T-helper 2 cell treated with Interferon-gamma antibody and Interleukin-4, amounts not matched to agents 5 μg/mL and 100 μg/mL, for 36 hours (primary cell): ENCODE measurements at places on chromosomes 1 and 21.

GRCh38 chr1:19049128-19049768, 92.8 kb upstream of the IFFO2 start:
- DNase-seq, result no peak

- DNase-seq, result no peak
These were observed 7.0 kb upstream of the CDK11B start for GRCh38 chr1:1665815-1666251.

- no peak for DNase-seq
These were observed 299.8 kb downstream of the DUSP10 start for GRCh38 chr1:221442056-221442455.

- no peak for DNase-seq
These were observed 2.9 kb downstream of the COL9A2 start for GRCh38 chr1:40313958-40314720.

DNA sequence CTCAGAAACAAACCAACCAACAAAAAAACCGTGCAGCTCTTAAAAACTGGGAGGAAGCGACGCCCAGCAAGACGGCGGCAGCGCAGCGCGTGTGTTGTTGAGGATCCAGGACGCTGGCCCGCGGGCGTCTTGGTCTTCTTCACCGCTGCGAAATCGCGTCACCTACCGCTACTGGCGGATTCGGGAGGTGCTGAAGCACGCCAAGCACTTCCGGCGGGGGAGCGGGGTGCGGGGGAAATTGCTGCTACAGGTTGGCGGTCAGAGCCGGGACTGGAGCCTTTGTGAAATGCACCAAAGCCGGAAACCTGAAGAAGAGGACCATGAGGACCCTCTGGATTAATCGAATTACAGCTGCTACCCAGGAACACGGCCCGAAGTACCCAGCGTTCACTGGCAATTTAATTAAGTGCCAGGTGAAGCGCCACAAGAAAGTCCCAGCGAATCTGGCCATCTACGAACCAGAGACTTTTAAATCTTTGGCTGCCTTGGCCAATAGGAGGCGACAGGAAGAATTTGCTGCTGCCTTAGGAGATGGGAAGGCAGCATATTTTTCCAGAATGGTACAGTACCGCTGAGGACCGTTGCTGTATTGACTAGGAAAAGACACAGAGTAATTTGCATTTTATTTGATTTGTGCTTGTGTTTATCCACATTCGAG, 11.9 kb upstream of the RIPPLY3 start:
- no peak for DNase-seq

- no peak for DNase-seq
These were observed 12.4 kb upstream of the TCHH start for GRCh38 chr1:152127673-152128072.

DNA sequence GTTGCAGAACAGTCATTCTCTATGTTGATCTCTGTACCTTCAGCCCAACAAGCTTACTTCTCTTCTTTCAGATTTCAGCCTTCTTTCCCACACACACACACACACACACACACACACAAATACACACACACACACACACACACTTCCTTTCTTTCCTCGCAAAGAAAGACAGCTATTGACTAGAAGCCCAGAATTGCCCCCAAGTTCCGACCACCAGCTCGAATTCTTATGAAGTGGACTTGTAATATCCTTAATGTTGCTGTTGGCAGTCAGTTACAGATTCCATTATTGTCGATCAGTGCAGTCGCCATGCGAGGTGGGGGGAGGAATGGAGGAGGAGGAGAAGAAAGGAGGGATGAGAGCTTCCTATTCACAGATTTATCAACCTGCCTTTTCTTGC, 125.5 kb downstream of the CLEC20A start:
- DNase-seq, result no peak

DNA sequence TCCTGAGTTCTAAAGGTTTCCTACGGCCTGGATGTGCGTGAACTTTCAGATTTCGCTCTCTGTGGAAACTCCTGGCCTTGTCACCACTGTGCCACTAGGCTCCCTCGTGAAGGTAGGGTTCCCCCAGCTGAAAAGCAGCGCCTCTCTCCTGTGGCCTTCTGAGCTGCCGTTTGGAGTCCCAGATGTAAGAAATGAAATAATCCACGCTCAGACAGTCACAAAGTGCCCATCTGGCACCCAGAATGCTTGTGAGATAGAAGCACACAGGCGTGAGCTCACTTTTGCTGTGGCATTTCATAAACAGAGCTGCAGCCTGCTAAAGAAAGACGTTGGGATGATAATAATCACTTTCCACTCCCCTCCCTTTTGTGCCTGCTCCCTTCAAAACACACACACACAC, 65.8 kb downstream of the LMO4 start:
- no peak for DNase-seq

DNA sequence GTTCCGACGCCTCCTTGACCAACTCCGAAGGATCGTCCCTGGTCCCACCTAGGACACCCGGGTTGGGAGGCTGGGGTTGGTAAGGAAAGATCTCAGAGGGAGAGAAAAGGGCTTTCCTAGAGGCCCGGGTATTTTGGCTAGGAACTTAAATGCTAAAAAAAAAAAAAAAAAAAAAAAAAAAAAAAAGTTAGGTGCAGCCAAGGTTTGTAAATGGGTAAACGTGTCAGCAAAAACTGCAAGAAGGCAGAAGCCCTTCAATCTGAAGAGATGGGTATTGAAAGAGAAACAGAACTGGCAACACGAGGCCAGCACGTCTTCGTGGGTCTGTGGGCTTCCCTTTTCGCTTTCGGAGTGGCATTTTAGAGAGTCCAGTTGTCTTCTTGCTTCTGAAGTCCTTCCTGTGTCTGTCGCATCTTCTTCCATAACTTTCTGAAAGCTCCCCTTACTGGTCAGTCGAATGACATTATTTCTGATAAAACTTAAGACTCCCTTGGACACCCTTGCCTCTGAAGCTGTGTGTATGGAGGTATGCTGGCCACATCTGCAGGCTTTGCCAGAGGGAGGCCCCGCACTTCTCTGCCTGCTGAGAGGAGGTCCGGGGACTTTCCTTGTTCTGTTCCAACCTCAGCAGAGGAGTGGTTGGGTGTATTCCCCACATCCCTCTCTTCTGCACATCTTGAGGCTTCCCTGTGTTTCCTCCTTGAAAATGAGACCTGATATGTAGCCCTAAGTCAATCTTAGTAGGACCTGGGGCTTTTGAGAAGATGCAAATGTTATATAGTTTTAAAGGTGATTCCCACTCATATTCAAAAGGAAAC, 745 bp downstream of the RCSD1 start:
- DNase-seq, result peak; percentile 34

GRCh38 chr1:178494569-178494971, 2.2 kb downstream of the CLEC20A start:
- no peak for DNase-seq

DNA sequence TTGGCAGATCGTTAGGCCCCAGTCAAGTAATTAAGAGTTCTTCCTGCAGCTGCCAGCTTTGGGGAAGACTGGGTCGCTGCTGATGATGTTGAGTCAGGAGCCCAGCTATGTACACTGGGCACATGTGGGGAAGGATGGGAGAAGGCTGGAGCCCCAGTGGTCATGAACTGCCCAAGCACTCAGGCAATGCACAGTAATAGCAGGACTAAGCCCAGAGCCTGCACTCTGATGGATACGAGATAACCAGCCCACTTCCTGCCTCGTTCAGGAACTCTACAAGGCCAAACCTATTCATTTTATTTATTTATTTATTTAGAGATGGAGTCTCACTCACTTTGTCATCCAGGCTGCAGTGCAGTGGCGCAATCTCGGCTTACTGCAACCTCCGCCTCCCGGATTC, 81.1 kb upstream of the BTG3 start:
- peak; percentile 16 for DNase-seq

GRCh38 chr1:22796642-22797041, 86.0 kb downstream of the EPHB2 start:
- no peak for DNase-seq

DNA sequence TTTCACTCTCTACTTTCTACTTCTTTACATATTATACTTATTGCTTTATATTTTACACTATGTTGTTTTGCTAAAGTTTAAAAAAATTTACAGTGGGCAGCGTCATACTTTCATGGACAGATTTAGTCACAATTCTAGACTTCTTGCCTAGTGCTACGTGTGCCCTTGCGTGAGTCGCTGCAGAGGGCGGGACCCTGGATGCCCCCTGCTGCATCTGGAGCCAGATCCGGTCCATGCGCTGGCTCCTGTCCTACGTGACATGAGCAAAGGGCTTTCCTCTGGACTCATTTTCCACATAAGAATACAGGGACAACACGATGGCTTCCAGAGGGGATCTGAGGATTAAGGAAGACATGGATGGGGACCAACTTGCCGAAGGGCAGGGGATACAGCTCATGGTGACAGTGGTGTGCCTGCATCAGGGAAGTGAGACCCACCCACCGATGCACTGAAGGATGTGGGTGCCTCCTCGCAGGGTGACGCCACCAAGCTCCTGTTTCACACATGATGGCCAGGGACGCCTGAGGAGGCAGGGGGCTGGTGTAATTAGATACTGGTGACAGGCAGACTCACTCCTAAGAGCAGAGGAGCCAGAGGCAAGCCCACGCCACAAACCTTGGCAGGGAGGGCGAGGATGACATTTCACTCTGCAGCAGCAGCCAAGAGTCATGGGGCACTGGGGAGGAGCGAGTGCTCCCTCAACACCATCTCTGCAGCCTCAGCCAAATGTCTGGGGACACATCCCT, 86.6 kb downstream of the DMRTB1 start:
- no peak for DNase-seq

DNA sequence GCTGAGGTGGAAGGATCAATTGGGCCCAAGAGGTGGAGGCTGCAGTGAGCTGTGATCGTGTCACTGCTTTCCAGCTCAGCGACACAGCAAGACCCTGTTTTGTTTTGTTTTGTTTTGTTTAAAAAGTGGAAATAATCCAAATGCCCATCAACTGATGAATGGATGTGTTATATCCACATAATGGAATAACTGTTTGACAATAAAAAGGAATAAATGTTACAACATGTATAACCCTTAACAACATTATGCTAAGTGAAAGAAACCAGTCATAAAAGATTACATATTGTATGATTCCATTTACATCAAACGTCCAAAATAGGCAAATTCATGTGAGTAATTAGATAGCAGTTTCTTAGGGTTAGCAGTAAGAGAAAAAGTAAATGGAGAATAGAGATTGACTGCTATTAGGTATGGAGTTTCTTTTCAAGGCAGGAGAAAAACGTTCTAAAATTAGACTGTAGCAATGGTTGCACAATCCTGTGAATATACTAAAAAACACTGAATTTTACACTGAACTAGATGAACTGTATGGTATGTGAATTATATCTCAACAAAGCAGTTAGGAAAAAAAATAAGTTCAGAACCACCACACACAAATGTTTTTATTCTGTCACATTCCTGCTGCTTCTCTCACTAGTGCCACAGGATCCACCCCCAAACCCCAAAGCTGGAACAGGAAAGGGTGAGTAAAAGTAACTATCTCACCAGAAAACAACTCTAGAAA, 15.7 kb downstream of the FOXJ3 start:
- DNase-seq, result no peak

GRCh38 chr1:235513495-235514366, 9.5 kb upstream of the B3GALNT2 start:
- peak; percentile 29 for DNase-seq

DNA sequence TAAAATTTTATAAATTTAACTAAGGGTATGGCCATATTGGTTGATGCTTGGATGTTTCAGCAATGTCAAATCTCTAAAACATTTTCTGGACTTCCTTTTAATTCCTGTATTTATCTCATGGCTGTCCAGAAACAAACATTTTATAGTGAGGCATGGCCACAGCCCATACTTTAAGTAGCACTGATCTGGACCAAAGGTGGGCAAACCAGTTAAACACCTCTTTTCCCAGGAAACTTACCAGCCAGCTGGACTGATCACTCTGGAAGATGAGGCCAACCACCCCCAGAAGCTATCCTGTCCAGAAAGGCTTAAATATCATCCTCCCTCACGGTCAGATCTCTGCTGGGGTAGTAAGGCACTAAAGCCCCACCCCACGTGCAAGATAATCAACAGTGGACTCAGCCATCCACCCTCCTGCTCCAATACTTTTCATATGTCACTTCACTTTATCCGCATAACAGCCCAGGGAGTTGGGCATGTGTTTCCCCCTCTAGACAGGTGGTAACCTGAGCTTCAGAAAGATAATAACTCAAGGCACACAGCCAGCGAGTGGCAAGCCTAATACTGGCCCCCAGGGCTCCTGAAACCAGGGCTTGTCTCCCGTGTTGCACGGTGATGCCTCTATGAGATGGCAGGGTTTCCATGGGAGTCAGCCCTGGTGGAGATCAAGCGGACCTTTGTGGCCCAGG, 120.5 kb upstream of the NGF start:
- no peak for DNase-seq

DNA sequence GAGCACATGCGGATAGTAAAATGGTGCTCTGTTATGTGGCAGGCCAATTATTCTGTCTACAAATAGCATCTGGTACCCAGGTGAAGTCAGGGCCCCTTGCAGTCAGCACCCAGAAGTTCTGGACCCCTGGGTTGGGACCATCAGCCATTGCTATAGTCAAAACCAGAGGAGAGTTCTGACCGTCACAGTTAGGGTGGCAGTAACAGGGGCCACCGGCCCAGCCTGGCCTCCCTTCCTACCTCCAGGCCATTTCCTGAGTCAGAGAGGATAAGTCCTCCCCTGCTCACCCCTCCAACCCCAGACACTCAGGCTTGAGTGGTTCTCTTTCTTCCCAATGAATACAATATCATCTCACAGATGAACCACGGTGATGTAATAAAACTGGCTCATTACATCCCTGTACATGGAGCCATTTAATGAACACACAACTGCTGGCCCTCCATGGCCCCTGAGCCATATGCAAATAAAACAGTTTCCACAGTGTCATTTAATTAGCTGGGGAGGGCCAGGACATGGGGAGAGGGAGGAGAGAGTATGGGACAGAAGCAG, 673.6 kb downstream of the MATN1 start:
- no peak for DNase-seq

GRCh38 chr1:38123356-38124135, 77.0 kb upstream of the POU3F1 start:
- DNase-seq, result no peak

- DNase-seq, result no peak
These were observed 36.3 kb downstream of the FAAP20 start for GRCh38 chr1:2158272-2158671.

GRCh38 chr1:87684713-87685205, 356.1 kb downstream of the LMO4 start:
- DNase-seq, result no peak

- no peak for DNase-seq
These were observed 133.4 kb upstream of the LYPLAL1 start for GRCh38 chr1:219040291-219040690.

DNA sequence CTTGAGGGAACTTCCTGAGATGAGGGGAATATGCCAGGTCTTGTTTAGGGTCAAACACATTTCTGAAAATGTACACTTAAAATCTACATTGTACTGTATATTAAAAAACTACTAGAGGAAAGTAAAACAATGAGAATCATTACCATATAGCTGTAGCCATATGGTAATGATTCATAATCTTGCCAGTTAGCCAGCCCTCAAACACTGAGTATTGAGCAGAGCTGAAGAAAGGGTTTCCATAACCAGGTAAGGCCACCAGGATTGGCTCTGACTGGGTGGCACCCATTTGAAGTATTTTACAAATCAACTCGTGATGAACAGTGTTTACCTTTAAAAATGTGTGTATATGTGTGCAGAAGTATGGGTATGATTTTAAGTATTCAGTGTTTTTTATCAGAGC, 226.7 kb downstream of the SLC45A1 start:
- no peak for DNase-seq
